ENCODE measurements at places on chromosomes 1 and 21.

DNA sequence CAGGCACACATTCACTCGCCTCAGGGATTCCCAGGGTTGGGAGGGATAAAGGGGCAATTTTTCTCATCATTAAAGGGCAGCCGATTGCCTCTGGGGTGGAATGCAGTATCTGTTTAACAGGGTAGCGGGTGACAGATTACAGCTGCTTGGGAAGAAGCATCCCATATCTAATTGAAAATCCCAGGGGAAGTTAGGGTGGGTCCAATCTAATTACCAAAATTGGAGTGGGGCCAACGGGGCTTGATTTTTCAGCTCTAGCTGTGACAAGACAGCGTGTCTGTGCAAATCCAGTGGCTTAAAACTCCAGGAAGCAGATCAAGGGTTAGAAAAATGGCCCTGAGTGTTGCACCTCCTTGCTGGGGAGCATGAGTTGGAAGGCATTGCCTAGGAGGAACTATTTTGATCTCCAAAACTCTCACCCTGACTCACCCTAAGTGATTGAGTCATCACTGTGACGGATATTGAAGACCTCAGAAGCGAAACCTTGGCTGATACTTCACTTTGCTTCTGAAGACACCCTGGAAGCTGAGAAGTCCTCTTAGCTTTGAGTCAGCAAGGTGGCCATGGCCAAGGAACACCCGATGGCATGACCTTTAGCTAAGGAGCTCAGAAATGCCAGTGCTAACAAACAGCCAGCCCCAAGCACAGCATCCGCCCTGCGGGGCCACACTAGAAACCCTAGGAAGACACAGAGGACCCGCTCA, 46.0 kb downstream of the GRHL3 start:
- DNase-seq = no peak

- no peak for DNase-seq
Observed at GRCh38 chr1:55870106-55870505, 654.9 kb upstream of the USP24 start.

GRCh38 chr21:41927727-41928409, 25.9 kb downstream of the C2CD2 start:
- peak; percentile 69 for DNase-seq

GRCh38 chr1:212401838-212402582, 12.7 kb downstream of the PACC1 start:
- no peak for DNase-seq

DNA sequence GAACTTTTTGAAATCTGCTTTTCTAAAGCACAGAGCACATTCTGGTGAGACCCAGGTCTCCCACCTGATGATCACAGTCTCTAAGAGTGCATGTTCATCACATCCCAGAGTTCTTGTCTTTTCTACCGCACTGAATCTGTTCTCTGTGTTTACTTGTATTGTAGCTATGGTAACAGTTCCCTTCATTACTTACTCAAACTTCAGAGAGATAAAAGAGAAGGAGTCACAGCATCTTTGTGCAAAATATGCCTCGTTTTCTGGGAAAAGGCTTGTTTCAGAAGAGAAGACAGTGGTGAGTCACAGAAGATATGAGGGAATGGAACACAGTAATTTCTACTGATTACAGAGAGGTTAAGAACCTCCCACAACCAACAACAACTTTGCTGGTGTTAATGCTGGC, 580.6 kb downstream of the PLA2G4A start:
- DNase-seq = no peak

DNA sequence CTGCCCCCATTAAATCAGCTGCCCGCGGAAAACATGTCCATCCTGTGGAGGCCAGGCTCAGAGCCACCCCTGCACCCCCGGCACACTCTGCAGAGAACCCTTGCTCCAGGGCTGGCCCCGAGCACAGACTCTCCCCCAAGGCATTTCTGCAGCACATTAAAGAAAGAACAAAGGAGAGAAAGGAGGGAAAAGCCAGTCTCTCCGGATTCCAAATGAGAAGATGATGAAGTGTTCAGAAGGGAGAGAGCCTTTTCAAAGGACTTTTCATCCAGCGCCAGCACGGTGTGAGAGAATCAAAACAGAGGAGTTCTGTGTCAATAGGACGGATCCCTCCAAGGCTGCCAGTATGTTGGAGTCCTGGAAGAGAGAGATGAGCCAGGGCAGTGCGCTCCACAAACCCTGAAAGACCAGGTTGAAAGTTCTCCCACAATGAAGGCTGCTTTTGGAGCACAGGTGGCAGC, 498.3 kb downstream of the NPHP4 start:
- no peak for DNase-seq

GRCh38 chr1:2334883-2335534, 56.3 kb downstream of the MORN1 start:
- DNase-seq = peak; percentile 58

GRCh38 chr21:43767984-43768867, 7.9 kb downstream of the CSTB start:
- DNase-seq = no peak

DNA sequence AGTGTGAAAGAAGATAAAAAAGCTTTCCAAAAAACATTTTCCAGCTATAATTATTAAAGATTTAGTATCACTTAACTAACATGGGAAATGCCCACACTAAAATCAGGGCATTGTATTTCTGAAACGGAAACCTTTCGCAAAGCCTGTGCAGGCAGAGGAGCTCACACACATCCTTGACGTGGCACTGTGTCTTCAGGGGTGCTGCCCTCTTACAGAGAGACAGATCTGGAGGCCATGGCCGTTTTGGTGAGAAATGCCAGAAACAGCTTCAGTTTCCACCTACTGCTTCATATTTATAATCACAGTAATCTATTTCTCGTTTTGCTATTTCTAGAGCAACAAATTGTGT, 26.7 kb downstream of the ATP1B1 start:
- DNase-seq = no peak

DNA sequence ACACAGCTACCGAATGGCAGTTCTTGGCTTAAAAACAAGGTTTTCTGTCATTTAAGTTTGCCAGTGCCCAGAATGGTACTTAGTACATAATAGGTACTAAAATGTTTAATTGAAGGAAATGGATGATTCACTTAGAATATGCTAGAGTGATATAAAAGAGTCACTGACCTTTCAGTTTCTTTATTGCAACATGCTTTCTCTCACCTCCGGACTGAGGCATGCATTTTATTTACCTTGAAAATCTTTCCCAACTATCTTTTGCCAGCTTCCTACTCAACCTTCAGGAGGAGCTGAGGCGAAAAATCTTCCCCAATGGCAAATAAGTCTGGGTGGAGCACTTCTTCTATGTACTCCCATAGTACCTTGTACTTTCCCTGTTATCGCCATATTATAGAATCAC, 244.9 kb downstream of the ZNF648 start:
- DNase-seq = no peak

- DNase-seq = no peak
Observed at GRCh38 chr1:233060461-233060994, 110.1 kb downstream of the NTPCR start.

DNA sequence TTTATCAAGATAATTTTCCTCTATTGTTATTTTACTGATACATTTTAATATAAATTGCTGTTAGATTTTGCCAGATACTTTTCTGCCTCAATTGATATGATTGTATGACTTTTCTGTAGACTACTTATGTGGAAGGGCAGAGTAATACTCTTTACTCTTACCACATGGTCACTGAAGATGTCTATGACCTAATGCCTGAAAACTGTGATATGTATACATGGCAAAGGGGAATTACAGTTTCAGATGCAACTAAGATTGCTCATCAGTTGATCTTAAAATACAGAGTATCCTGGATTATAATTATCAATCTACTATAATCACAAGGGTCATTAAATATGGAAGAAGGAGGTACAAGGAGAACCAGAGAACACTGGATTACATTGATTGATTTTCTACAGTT, 1528.0 kb downstream of the BRINP3 start:
- DNase-seq = no peak

DNA sequence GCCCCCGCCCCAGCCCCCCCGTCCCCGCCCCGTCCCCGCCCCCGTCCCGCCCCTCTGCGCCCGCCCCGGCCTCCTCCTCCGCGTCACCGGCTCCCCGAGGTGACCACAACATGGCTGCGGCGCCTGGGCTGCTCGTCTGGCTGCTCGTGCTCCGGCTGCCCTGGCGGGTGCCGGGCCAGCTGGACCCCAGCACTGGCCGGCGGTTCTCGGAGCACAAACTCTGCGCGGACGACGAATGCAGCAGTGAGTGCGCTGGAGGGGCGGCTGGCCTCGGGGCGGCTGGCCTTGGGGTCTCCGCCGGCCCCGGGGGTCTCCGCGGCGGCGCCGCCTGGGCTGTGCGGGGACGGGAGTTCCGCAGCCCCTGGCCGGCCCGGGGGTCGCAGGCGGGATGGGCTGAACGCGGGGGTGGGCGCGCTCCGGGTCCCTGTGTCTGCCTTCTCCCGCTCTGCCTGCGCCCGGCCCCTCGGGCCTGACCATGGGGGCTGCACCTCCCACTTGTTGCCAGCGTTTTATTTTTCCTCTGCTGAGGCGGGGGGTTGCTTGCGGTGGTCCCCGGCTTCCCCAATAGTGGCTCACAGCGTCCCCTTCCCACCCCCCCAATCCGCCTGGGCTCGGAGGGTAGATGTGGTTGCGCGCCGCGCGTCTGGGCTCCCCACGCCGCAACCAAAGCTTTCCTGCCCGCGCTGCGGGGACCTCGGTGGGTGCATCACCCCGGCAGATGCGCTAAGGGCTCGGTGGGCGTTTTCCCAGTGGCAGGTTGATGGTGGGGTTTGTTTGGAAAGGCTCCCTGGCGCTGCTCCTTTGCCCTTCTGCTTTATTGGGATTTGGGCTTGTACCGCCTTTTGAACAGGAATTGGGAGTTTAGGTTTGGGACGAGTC, at the start of gene MIA3:
TSS of gene MIA3 (plus strand) at position 97 of the 879 bp plus-strand sequence. CDS start at position 111, 14 bp downstream.
- DNase-seq = peak; percentile 58

DNA sequence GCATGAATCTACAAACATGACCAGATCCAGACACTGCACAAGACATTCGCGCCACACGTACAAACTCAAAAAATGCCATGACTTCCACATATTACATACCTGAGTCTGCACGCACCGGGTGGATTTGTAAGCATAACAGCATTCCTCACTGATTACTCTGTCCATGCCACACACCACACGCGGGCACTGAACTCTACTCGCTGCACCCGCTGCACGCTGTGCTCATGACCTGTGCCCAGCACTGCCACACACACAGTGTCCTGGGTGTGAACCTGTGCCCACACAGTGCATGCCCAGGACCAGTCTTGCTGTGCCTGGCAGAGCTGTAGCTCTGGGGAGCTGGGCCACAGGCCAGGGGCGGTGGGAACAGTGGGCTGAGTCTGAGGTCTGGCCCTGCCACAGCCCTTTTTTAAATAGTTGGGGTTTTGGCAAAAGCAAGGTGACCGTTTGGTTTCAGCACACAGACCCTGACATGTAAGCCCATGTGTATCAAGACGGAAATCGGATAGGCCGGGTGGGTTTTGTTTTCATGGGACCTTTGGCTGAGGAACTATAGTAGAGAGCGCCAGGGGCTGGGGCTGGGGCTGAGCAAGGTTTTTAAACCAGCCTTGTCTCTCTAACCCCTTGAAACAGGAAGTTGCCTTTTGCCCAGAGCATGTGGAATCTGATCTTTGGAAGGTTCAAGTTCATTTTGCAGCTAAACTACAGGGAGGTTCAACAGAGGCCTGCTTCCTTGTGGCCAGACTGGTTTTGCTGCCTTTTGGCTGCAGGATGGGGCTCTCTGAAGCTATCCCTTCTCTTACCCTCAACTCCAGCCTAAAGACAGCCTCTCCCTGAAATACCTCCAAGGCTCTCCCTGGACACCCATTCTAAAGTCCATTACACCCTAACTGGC, 12.3 kb upstream of the GOLT1A start:
- DNase-seq = no peak

DNA sequence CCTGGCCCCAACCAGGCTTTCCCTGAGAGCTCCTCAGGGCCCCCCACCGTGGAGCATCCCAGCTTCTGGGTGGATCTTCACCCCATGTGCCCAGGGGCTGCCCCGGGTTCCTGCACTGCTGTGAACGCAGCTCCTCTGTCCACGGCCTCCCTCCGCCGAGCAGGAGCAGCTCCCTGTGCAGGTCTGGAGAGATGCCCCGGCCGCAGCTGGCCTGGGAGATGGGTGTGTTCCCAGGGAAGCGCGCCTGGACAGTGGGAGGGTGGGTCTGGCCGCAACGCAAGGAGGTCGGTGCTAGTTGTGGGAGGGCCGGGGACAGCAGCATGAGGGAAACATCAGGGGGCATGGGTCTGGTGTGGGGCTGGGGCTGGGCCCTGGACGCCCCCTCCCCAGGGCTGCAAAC, 71.3 kb downstream of the MORN1 start:
- DNase-seq = no peak

Measured in CMK (cell line).